ENCODE measurements at places on chromosomes 5 and 9. TPM values are rescaled to one million over a fixed set of nuclear protein-coding genes. Genes with fewer than 3 reads are reported as not detected.

- no peak for DNase-seq
These were observed 61.6 kb upstream of the C9orf72 start for GRCh38 chr9:27634879-27635278.

DNA sequence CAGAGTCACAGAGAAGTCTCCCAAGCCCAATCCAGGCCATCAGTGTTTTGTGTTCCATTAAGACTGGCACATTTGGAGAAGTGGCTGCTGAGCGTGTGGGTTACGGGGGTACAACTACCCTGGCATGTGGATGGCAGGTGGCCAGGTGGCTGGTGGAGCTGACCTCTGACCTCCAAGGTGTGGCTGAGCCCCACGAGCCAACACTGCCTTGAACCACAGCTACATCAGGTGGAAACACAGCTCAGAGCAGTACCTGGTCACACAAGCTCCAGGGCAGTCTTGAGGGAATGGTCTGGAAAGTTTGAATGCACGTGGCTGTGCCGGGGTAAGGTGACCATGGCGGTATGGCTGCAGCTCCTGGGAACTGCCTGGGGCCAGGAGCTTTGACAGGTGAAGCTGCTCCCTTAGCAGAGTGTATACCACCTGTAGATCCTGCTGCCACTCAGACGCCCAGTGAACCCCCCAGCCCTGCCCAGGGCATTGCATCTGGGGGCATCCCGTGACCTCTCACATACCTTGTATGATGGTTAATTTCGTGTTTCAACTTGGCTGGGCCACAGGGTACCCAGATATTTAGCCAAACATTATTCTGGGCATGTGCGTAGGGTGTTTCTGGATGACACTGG, 207.9 kb downstream of the GADD45G start:
- DNase-seq, result no peak

- no peak for DNase-seq
These were observed 98.1 kb downstream of the APBA1 start for GRCh38 chr9:69574057-69574456.

- no peak for DNase-seq
These were observed 24.3 kb downstream of the SLCO4C1 start for GRCh38 chr5:102271759-102272158.

GRCh38 chr9:137445930-137446431, 4.8 kb upstream of the ENTPD8 start:
- peak; percentile 75 for DNase-seq

DNA sequence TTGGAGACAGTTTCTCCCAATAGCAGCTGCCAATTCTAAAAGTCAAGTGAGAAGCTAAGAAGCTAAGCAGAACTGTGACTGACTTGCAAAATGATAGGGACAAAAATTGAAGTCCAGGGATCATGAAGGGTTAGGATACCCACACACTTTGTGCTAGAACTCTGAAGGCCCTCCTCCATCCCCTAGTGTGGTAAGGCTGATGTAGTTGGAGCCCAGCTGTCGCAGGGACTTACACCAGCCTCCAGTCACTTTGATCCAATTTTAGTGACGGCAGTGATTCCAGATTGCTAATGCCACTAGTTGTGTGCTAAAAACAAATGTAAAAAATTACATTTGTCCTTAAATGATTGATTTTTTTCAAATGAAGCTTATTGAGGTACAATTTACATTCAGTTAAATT, 742.7 kb upstream of the ZNF608 start:
- no peak for DNase-seq

- DNase-seq, result no peak
These were observed 492 bp downstream of the TENT2 start for GRCh38 chr5:79612667-79613198.

- no peak for DNase-seq
These were observed 143.0 kb downstream of the GPBP1 start for GRCh38 chr5:57316798-57317327.

DNA sequence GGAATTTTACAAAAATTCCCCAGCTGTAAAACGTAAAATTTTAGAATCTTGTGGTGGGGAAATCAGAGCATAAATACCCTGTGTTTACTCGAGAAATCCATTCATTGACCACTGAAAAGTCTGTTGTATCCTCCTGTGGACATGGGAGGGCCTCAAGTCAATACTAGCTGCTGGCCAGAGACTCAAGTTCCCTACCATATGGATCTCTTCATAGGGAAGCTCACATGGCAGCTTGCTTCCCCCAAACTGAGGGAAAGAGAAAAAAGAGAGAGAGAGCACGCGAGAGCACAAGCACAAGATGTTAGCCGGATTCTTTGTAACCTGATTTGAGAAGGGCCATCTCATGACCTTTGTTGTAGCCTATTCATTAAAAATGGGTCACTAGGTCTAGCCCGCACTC, 591.9 kb downstream of the LRRC70 start:
- no peak for DNase-seq

- DNase-seq, result no peak
These were observed 117.0 kb downstream of the CARTPT start for GRCh38 chr5:71836084-71836483.

- DNase-seq, result no peak
These were observed 2.4 kb downstream of the N4BP3 start for GRCh38 chr5:178115814-178116142.

DNA sequence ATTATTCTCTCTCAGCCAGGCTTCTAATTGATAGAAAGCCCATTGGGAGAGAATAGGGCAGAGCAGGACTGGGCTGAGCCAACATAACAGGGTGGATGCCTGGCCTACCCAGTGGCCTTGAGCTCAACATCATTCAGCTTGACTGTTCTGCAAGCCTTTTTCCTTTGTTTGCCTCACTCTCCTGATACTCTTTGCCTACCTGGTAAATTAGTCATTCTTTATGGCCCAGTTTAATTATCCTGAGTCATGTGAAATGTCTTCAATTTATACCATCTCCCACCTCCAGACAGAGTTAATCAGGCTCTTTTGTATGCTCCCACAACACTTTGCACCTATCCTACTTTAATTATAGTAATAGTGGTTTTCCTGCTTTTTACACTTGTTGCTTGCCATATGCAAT, 13.6 kb downstream of the GLRA1 start:
- no peak for DNase-seq

DNA sequence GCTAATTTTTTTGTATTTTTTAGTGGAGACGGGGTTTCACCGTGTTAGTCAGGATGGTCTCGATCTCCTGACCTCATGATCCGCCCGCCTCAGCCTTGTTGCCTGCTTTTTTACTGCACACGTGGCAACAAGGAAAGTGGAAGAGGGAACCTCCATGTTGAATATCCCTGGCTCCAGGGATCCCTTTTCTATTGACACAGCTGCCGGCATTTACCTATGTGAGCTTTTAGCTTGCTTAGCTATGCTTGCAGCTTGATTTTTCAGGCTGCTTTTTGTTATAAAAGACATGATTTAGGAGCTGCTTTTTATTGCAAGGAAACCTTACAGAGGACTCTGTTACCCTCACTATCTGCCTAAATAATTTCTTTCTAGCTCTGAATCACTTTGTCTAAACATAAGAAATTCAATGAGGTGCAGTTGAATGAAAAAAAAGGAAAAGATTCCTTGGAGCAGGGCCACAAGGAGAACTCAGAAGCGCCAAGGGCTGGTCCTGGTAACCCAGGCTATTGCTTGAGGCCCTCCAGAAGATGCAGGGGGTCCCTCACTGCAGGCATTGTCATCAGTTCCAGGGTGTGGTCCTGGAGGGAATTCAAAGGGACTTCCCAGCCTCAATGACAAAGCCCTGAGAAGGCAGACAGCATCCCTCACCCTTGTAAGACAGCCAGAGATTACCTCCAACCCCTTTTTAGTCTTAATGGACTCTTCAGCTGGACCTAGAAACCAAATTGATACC, 89.9 kb downstream of the SYK start:
- no peak for DNase-seq

DNA sequence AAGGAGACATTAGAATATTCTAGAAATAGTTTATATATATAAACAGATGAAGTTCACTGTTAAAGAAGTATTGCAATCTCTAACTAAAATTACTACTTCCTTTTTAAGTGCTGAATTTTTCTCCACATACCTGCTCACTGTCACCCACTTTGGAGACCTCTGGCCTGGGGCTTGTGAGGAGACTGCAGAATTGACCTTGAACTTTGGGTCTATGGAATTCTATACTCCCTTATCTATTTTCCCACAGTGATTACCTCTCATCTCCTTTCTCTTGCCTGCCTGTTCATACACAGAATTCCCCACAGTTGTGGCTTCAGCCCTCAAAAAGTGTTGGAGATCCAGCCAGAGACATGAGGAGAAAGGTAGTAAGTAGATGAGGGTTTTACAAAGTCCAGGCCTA, 45.4 kb downstream of the LARP1 start:
- no peak for DNase-seq

DNA sequence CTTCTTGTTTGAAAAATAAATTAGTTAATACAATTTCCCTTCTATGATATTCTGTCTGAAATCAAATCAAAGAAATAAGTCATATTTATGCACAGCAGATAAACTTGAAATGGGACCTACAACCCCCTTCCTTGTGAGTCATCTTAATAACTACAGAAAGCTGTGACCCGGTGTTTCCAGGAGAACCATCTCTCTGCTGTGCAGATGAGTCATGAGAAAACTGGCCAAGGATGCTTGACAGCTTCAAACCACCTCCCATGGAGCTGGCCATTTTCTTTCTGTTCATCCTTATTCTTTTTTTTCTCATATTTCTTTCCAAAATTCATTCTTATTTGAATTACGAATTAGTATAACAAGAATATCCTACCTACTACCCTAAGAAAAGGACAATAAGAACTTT, 43.4 kb upstream of the NR4A3 start:
- no peak for DNase-seq

DNA sequence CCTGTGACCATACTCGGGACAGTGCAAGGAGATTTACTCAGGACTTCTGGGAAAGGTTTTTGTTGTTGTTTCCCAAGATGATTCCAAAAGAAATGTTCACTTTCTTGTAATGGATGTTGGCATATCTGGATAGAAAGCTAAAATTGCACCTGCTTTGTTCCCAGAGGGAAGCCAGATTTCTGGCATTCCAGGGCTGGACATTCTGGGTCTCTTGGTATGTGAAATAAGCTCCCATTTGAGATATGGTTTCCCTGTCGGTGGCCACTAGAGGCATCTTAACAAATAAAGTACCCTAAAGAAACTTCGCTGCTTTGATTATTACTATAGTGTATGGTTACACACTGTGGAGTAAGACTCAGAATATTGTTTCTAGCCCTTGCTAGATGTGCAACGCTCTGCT, 737.3 kb downstream of the BRINP1 start:
- DNase-seq, result no peak

GRCh38 chr9:2209400-2209799, 194.3 kb downstream of the SMARCA2 start:
- DNase-seq, result no peak

GRCh38 chr9:37449862-37450632, 15.2 kb downstream of the ZBTB5 start:
- no peak for DNase-seq

DNA sequence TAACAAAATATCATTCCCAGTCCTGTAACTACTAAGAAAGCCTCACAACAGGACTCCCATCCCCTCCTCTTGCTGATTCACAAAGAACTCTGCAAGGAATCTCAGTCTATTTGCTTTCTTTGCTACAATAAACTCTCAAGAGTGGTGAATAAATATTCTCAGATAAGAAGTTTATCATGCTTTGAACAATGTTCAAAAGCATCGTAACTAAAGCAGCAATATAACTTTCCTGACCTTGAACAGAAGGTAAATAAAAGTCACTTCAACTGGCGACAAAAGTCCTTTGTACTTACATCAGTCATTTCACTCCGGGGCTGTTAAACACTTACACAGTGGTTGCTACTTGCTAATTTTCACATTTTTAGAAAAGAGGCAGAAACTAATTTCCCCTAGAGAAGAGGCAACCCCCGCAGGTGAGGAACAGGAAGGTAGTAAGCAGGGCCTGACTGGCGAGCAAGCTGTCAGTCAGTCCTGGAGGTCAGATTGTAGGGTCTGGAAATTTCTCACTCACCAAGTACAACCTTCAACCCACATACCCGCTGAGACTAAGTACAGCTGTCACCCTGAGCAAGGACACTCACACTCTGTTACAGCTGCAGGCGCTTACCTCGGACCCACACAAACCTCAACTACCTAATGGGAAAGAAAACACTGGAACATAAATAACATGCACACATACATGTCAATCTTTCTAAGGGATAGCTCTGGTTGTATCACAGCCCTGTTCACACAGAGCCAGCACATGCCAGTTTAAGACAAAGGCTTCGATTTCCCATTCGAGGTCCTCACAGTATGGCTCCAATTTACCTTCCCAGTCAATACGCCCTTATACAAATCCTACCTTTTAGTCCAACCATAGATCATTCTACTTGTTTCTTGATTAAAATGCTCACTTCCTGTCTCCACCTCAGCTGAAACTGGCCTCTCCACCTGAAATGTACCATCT, 104.6 kb upstream of the RETREG1 start:
- no peak for DNase-seq

- DNase-seq, result no peak
These were observed 81.7 kb downstream of the HMHB1 start for GRCh38 chr5:143893638-143894037.

DNA sequence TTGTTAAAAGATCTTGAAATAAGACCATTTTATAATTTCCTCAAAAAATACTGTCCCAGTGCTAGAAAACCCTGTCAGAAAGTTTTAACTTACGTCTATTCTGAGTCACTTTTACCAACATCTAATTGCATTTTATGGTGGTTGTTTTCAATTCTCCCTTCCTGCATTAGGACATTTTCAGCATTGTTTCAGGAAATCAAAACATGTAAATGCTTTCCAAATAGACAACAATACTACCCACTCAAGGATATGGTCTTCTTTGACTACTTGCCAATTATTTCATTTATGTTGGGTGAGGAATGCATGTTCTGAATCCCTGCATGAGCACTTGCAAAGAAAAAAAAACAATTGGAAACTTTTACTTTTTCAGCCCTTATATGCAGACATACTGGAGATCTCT, 284.6 kb upstream of the PDE4D start:
- no peak for DNase-seq

GRCh38 chr9:79742110-79742721, 170.5 kb downstream of the TLE4 start:
- DNase-seq, result no peak

GRCh38 chr5:112124788-112125187, 294.3 kb downstream of the EPB41L4A start:
- DNase-seq, result no peak

- no peak for DNase-seq
These were observed 315.2 kb downstream of the PSAT1 start for GRCh38 chr9:78612091-78612490.

GRCh38 chr5:172640822-172641358, at the start of gene NEURL1B:
Gene NEURL1B (plus strand): TSS chr5:172641263. CDS start chr5:172641407, 144 bp downstream.
- DNase-seq, result peak; percentile 88

GPBP1 gene
- total RNA-seq, result 51.6 TPM

PRRT1B gene
- not detected for total RNA-seq

CDH9 gene
- total RNA-seq, result not detected

OGN gene
- total RNA-seq, result 64.0 TPM

KIF24 gene
- total RNA-seq, result 0.38 TPM

ADAMTSL1 gene
- total RNA-seq, result 9.9 TPM

TMEM215 gene
- total RNA-seq, result not detected

PCDHGA7 gene
- total RNA-seq, result 4.3 TPM

UBE2B gene
- 78.7 TPM for total RNA-seq

TRIM36 gene
- 0.37 TPM for total RNA-seq

ISL1 gene
- total RNA-seq, result not detected

PCDHGB1 gene
- 2.6 TPM for total RNA-seq

MYORG gene
- total RNA-seq, result 12.0 TPM

IFNA13 gene
- total RNA-seq, result not detected
